ENCODE measurements at places on chromosomes 2 and 18.

- DNase-seq, result no peak
Measured at GRCh38 chr2:118859157-118859770, 11.8 kb upstream of the EN1 start.

DNA sequence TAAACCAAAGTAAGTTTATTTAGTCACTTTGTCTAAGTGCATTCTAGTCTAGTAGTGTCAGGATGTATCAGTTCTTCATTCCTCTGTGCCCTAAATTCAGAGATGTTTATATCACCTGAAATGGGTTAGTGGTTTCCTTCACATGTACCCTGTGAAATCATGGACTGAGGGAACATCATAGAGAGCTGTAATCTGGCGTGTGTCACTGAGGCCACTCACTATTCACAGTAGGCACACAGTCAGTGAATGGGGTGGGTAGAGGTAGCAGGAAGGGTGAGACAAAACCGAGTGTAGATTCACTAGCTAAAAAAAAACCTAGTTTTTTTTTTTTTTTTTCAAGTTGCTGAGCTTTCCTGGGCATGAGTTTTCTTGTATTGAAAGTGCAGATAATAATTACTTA, 5.6 kb downstream of the KIF5C start:
- DNase-seq, result no peak

GRCh38 chr2:229152674-229153073, 118.4 kb downstream of the PID1 start:
- DNase-seq, result no peak

GRCh38 chr2:205769879-205770278, 87.6 kb downstream of the NRP2 start:
- no peak for DNase-seq

- no peak for DNase-seq
Measured at GRCh38 chr2:165902934-165903333, 50.6 kb downstream of the TTC21B start.

DNA sequence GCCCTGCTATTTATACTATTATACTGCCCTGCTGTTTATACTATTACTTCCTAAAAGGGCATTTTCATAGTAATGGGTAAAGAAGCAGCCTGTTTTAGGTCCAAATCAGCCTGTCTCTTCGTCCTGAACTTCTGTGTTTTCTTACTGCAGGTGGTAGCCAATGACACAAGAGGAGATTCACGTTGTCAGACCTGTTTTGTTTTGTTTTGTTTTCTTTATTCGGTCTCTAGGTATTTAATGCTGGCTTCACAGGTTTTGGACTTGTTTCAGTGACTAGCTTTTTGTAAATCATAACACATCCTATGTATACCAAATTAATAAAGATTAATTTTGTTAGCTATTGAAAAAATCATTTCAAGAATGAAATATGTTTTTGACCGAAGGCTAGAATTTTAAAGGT, 116.4 kb downstream of the MAP3K20 start:
- no peak for DNase-seq

- DNase-seq, result no peak
Measured at GRCh38 chr2:9627310-9627709, 3.5 kb downstream of the YWHAQ start.

DNA sequence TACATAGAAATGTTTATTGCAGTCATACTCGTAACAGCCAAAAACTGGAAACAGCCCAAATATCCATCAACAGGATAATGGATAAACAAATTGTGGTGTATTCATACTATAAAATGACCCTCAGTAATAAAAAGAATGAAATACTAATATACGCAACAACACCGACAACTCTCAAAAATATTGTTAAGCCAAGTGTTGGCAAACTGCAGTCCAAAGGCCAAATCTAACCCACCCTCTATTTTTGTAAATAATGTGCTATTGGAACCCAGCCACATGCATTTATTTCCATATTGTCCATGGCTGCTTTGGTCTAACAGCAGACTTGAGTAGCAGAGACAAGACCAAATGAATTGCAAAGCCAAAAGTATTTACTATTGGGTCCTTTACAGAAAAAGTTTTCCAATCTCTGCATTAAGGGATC, 151.0 kb downstream of the MREG start:
- DNase-seq, result no peak

DNA sequence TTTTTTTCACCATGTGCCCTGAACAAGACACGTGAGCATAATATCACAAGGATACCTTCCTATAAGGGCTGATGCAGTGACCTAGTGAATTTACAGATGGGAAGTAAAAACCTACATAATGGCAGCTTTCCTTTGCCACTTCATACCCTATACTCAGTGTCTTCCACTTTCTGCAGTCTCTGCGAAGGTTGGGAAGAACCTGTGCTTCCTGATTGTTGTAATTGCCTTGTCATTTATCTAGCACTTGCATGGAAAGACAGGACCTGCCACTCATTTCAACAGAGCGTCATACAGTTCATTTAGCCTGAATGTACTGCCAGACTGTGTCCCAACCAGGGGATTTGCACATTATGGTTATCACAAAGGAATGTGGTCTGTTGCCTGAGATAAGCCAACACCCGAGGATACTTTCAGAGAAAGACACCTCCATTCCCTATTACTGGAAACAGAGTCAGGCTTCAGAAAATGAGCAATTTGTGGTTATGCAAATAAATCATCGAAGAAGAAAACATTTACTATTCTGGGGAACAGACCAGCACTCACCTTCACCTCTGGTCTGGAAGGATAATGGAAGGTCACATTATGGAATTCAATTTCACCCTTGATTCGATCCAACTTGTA, 55.0 kb downstream of the ABCB11 start:
- DNase-seq, result no peak

DNA sequence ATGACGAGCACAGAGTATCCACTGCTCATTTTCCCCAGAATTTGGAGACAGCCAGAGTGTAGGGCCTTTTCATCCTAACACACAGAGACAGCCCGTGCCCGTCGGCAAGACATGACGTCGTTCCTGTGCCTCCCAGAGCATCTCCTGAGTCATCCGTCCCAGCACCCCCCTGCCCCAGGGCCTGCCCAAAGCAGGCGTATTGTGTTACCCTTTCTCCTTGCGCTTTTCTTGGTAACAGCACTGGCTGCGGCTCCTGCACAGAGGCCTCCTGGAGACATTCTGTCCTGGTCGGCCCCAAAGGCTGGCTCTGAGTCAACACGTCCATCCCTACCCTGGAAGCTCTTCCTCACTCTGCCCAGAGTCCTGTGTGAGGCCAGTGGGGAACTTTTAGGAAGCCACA, 217.1 kb downstream of the KLHL29 start:
- no peak for DNase-seq

DNA sequence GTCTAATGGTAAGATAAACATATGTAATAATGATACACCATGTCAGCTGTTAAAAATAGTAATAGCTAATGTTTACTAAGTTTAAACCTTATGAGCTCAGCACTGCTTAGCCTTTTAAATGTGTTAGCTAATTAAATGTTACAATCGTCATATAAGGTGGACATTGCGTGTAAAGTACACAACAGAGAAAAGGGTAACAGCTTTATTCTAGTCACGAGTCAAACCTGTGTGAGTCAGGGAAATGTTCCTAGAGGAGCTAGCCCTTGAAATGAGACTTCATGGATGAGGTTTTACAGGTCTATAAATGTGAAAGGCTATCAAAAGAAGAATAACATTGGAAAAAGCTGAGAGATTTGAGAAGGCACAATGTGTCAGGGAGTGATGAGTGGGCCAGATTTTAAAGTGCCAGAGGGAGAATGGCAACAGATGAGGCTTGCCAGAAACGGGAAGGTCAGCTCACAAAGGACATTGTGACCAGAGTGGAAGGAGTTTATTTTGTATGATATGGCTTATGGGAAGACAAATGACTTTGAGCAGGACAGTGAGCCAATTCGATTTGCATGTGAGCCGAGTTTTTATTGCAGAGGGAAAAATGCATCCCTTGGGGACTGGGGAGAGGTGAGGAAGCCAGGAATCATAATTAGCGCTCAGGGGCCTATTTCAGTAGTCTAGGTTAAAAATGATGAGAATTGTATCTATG, 276.3 kb downstream of the CTNNA2 start:
- DNase-seq, result no peak

DNA sequence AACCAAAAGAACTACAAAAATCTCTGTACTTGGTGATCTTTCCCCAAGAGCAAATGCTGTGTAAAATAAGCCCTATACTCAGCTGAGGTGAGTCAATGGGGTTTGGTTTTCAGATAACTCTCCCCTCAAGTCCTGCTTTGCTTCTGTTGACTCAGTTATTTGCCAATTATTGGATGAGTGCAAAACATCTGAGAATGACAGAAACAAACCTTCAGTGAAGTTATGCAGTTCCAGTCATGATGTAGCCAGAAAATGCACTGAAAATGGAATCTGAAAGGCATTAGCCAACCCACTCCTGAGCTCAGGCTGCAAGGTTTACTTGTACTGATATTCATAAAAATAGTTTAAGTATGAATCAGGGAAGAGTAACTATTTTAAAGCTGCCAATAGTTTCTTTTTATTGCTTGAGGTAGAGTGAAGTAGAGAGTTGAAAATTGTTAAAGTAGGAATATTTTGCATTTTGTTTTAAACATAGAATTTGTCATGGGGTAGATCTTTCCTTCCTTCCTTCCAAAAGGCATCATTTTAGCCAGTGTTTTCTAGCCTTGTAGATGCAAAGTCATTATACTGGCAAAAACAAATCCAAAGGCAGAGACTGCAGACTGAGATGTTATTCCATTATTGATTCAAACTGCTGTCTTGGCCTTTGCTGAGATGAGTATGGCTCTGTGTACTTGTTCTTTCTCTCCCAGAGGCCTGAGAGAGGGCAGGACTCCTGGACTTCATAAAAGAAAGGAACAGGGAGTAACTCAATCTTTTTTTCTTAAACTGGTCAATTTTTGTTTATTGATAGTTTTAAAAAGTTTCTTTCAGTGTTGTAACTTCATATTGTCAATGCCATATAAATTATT, 215.3 kb downstream of the RND3 start:
- no peak for DNase-seq

DNA sequence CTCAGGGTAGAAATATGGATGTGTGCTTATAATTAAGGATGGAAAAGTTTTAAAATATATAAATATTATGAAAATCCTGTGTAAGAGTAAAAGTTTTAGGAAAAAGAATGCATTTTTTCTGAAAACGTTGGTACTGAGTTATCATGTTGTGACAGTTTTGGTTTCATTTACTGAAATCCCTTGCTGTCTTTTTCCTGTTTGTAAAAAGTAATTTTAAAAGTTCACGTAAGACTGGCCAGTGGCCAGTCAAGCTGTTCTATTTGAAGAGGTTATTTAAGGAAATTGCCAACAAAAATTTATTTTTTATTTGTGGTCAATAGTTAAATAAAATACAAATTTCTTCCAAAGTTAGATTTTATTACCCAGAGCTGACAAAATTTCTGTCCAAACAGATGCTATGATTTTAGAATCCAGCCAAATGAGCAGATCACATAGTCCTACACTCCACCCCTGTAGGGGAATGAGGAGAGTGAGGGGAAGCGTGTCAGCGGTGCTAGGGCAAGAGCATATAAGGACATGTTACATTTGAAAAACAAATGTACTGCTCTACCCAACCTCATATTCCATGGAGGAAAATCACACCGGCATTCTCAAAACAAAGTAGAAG, 297.8 kb upstream of the TFPI start:
- no peak for DNase-seq

- DNase-seq, result no peak
Measured at GRCh38 chr18:67634631-67635338, 118.3 kb upstream of the DSEL start.

DNA sequence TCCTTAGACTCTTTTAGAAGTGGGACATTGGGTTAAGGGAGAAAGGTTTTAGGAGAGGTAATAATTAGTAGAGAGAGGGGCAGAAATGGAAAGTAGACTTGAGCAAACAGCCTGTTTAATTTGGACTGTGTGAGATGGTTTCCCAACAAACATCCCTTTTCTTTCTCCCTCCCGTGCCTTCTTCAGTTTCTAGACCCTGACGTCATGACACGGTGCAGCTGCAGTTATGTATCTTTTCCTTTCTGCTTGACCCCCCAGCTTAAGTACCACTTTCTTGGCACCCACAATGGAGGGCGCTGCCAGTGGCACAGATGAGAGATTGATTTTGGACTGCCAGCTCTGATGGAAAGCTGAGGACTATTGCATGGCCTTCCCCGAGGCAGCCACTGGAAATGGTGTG, 86.9 kb upstream of the FAM136A start:
- DNase-seq, result no peak

Data from stimulated activated CD4-positive, alpha-beta T cell treated with anti-CD3 and anti-CD28 coated beads, Interleukin-15, amount 100 ng/mL, for 48 hours (primary cell).